ENCODE measurements at places on chromosomes 3 and 15. TPM values are rescaled to one million over a fixed set of nuclear protein-coding genes. Genes with fewer than 3 reads are reported as not detected.

DNA sequence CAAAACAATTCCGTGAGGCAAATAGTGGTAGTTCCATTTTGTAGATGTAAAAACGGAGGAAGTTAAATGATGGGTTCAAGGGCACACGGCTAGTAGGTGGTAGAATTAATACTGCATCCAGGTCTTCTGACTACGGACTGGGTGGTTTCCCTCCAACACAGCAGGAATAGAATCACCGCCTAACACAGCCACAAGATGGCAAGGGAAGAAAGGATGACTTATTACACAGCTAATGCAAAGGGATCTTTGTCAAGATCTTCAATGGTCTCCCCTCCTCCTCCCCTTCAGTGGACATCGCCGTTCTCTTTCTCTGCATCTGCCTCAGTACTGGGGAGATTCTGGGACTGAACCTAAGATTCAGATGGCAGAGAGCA lies 524 bp upstream of the TOPBP1 start:
- no peak for DNase-seq

GRCh38 chr3:176651622-176652021 lies 545.7 kb downstream of the TBL1XR1 start:
- no peak for DNase-seq

DNA sequence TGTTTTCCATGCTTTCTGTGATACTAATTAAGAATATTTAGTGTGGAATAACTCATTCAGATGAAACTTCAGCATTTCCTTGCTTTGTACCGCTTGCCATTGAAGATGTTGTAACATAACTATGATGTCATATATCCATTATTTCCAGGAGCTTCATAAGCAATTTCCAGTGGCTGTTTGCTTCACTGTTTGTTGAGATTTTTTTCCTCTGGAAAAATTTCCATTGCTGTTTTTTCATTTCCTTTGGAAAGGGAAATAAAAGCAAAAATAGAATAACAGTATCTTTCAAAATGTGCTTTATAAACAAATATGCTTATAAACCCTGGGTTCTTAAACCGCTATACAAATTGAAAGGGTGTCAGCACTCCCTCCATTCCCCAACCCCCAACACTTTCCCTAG lies 319.6 kb upstream of the SEMA6D start:
- DNase-seq, result no peak

GRCh38 chr3:128052595-128053351 lies 536 bp downstream of the SEC61A1 start:
- no peak for DNase-seq

- DNase-seq, result no peak
These were observed 23.7 kb downstream of the CEP19 start for GRCh38 chr3:196688349-196688748.

DNA sequence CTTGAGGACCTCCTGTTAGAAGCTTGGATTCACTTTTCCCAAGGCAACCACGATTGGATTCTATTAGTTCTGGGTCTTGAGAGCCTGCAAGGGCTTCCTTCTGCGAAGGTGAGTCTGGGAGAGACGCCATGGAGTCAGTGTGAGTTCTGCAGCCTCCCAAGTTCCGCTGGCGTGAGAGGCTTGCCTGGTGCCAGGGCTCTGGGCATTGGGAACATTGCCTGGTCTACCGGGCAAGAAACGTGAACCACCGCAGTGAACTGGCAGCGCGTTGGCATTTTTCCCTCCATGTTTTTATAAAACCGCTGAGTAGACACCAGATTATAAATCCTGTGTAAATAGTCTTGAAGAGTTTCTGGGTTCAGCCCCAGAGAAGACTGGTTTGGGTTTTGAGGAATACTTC lies 160.9 kb downstream of the IGF1R start:
- no peak for DNase-seq

DNA sequence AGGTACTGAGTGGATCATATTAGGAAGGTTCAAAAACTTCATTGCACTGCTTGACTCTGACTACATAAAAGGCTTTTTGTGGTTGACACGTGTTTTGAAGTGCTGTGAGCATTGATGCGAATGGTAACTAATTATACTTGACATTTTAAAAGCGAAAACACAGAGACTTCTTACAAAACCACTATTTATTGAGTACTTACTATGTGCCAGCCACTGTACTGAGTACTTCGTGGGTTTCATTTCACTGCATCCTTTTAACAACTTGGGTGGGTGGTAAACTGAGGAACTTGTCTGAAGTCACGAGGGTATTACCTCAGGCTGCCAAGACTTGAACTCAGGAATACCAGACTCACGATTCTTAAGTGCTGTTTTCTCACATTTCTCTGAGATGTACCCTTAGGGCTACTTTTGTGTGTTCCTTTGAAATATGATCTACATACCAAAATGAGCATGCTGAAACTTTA lies 45.3 kb upstream of the PPP4R2 start:
- DNase-seq, result no peak

- DNase-seq, result no peak
These were observed 139.3 kb downstream of the PLCH1 start for GRCh38 chr3:155605571-155605970.

- DNase-seq, result no peak
These were observed 556.3 kb upstream of the TBL1XR1 start for GRCh38 chr3:177753451-177754155.

- no peak for DNase-seq
These were observed 16.9 kb downstream of the STIMATE start for GRCh38 chr3:52880474-52880873.

DNA sequence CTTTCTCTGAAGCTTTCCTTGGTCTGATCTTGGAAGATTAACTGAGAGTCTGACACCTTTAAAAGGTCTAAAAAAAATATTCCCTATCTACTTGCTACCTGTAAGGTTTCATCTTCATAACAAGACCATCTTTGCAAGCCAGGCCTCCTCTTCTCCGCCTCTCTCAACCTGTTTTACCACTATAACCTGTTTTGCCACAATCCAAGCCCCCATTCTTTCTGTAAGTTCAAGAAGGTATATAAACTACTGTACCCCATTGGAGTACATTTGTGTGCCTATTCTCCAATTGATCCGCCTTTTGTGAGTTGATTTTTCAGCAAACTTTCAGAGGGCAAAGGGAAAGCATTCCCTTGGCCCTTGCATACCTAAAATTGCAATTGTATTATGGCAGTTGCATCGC lies 319.3 kb upstream of the NECTIN3 start:
- DNase-seq, result no peak

- DNase-seq, result no peak
These were observed 383.2 kb upstream of the KCNMB2 start for GRCh38 chr3:178152988-178153387.

GRCh38 chr3:182879031-182879611 lies 85.8 kb downstream of the ATP11B start:
- DNase-seq, result no peak

DNA sequence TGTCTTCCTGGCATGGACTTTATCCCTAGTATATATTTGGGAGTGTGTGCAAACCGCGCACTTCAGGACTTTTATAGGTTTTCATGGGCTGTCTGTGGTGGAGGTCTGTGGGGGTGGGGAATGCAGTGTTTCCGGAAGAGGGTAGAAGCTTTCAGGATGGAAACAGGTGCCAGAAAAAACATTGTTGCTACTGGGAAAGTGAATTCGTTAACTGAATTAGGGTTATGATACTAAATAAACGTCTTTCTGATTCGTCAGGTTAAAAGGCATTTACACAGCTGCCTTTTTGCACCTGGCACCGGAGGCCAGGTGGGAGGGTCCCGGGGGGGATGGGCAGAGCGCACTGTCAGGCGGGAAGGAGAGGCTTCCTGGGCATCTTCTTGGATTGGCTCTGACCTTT lies 62.1 kb downstream of the SLCO3A1 start:
- no peak for DNase-seq

DNA sequence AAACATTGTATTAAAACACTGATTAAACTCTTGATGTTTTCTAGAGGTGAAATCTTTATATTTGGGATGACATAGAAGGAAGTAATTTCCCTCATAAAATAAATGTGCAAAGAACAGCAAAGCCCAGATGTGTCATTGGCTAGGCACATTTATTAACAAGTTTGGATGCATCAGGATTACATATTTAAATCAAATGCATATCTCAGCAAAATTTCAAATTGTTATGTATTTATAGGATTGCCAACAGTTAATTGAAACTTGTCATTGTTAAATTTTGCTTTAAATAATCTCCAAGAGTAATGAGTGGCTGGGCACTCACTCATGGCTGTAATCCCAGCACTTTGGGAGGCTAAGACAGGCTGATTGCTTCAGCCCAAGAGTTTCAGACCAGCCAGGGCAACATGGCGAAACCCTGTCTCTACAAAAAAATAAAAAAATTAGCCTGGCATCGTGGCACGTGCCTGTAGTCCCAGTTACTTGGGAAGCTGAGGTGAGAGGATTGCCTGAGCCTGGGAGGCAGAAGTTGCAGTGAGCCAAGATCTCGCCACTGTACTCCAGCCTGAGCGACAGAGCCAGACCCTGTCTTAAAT lies 28.2 kb downstream of the ARIH1 start:
- no peak for DNase-seq

- DNase-seq, result no peak
These were observed 48.5 kb upstream of the PPP2R3A start for GRCh38 chr3:135917076-135917475.

- no peak for DNase-seq
These were observed 190.4 kb downstream of the MBNL1 start for GRCh38 chr3:152459118-152459515.

DNA sequence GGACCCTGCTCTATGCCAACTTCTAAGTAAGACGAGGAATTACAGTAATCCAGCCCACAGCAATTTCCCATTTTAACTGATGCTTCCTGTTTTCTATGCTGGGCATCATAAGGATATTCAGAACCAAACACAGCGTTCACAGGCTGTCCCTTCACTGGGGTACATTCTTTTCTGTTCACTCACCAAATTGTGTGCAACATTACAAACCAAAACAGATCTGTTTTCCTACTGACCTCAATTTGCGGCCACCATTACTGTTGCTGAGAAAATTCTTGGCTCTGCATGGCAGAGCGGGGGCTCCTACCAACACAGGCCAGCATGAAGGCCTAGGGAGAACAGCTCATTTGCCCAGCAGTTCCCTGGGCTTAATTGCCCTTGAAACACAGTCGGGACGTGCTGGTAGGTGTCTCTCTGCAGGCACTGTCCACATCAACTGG lies 76.5 kb downstream of the MYO1E start:
- DNase-seq, result no peak

DNA sequence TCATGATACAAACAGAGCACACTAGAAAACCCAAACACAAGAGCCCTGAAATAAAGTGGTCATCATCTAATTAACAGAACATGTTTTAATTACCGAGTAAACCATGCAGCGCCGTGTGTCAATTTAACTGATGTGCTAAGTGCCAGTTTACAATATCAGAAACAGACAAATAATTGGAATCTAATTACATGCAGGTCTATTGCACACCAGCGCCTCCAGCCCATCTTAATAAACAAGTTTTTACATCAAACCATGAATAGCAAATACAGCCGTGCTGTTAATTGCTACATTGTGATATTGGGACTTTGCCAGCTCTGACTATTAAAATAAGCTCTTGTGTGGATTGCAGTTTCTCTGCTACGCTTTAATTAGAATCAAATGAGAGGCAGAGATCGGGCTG lies 510.2 kb upstream of the MDFIC2 start:
- no peak for DNase-seq

- DNase-seq, result no peak
These were observed 10.8 kb downstream of the RASL12 start for GRCh38 chr15:65056868-65057548.

- DNase-seq, result no peak
These were observed 71.2 kb downstream of the TIGIT start for GRCh38 chr3:114364806-114365654.

FOXB1 gene
- total RNA-seq, result 2.1 TPM

IL16 gene
- total RNA-seq, result 0.09 TPM

RGMA gene
- 39.8 TPM for total RNA-seq

CCK gene
- 2.4 TPM for total RNA-seq

ZNF501 gene
- 5.3 TPM for total RNA-seq

SLC27A2 gene
- total RNA-seq, result 5.8 TPM

TP63 gene
- total RNA-seq, result not detected

MYO1E gene
- 138 TPM for total RNA-seq

LOXL1 gene
- 9.3 TPM for total RNA-seq

SPTBN5 gene
- 0.84 TPM for total RNA-seq

HLTF gene
- total RNA-seq, result 60.3 TPM

Data from H1 (cell line).